Upper lobe of right lung (tissue), 1 donor: ENCODE measurements at places on chromosomes 2 and 18. TPM values are rescaled to one million over a fixed set of nuclear protein-coding genes. Genes with fewer than 3 reads are reported as not detected.

GRCh38 chr2:204551512-204551863, 6.2 kb downstream of the PARD3B start:
- no peak overlapping the region for H3K4me3 ChIP-seq
- no peak overlapping the region for H3K27ac ChIP-seq
- no peak for DNase-seq
- peaks cover 4% of the 10 kb centered on the region for H3K4me1 ChIP-seq

ZNF804A gene
- total RNA-seq, result 0.78 TPM

SLC4A5 gene
- total RNA-seq, result 3.2 TPM

- no peaks in the 10 kb centered on the region for H3K4me1 ChIP-seq
- no peak for DNase-seq
- H3K36me3 ChIP-seq, result no peaks in the 10 kb centered on the region
These were observed 91.8 kb downstream of the ARHGAP28 start for GRCh38 chr18:6821356-6821755.

GRCh38 chr2:167181134-167181533, 292.9 kb downstream of the XIRP2 start:
- H3K4me1 ChIP-seq, result no peaks in the 10 kb centered on the region
- no peak for DNase-seq
- no peak overlapping the region for H3K27ac ChIP-seq
- no peaks in the 10 kb centered on the region for H3K27me3 ChIP-seq
- no peaks in the 10 kb centered on the region for H3K36me3 ChIP-seq
- H3K4me3 ChIP-seq, result no peak overlapping the region

- DNase-seq, result peak; percentile 82
- peaks cover 9% of the 10 kb centered on the region for H3K27me3 ChIP-seq
These were observed 4.9 kb downstream of the INHBB start for GRCh38 chr2:120350801-120351320.

GRCh38 chr2:17628349-17629261, 88.1 kb downstream of the VSNL1 start:
- no peak overlapping the region for H3K27ac ChIP-seq
- no peaks in the 10 kb centered on the region for H3K36me3 ChIP-seq
- no peaks in the 10 kb centered on the region for H3K4me1 ChIP-seq

- peaks cover 13% of the 10 kb centered on the region for H3K4me1 ChIP-seq
- H3K36me3 ChIP-seq, result no peaks in the 10 kb centered on the region
- DNase-seq, result no peak
- no peaks in the 10 kb centered on the region for H3K27me3 ChIP-seq
These were observed 6.0 kb upstream of the ROCK1 start for GRCh38 chr18:21117409-21118131.

DNA sequence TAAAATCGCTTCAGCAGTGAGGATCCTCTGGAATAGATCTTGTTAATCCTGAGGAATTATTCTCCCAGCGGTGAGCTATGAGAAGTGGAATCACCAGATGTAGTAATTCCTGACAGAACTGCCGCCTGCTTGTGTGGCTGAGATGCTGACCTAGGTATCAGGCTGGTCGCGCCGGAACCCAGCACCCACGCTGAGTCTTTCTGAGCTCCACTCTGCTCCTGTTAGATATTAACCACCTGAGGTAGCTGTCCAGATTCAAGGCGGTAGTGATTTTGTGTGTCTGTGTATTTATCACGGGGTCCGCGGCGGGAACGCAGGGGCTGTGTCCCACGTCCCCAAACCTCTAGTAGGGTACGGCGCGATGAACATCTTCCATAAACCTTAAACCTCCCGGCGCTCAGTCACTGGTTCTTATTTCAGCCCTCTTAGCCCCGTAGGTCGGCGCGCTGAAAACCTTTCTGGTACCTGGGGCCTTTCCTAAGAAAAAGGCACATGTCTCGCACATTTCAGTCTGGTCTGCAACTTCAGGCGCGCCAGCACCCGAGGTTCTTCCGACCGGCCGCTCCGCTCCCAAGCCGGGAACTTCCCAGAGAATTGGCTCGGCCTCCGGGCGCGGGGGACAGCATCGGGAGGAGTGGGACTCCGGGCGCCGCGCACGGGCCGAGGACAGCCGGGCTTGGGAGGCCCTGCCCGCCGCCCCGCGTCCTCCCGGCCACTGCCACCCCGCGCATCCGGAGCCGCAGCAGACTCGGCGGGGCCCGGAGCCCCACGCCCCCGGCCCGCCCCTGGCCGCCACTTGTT, 542 bp upstream of the CNNM3 start:
- no peaks in the 10 kb centered on the region for H3K27me3 ChIP-seq
- H3K4me3 ChIP-seq, result peak overlapping the region; percentile 80
- H3K36me3 ChIP-seq, result no peaks in the 10 kb centered on the region
- H3K27ac ChIP-seq, result peak overlapping the region; percentile 87
- DNase-seq, result no peak
- peaks cover 41% of the 10 kb centered on the region for H3K4me1 ChIP-seq

- no peak for DNase-seq
- no peaks in the 10 kb centered on the region for H3K27me3 ChIP-seq
- H3K27ac ChIP-seq, result no peak overlapping the region
- H3K4me1 ChIP-seq, result no peaks in the 10 kb centered on the region
- H3K36me3 ChIP-seq, result no peaks in the 10 kb centered on the region
- H3K4me3 ChIP-seq, result no peak overlapping the region
These were observed 1182.9 kb upstream of the CRIM1 start for GRCh38 chr2:35172687-35173086.

C2orf80 gene
- not detected for total RNA-seq

DNA sequence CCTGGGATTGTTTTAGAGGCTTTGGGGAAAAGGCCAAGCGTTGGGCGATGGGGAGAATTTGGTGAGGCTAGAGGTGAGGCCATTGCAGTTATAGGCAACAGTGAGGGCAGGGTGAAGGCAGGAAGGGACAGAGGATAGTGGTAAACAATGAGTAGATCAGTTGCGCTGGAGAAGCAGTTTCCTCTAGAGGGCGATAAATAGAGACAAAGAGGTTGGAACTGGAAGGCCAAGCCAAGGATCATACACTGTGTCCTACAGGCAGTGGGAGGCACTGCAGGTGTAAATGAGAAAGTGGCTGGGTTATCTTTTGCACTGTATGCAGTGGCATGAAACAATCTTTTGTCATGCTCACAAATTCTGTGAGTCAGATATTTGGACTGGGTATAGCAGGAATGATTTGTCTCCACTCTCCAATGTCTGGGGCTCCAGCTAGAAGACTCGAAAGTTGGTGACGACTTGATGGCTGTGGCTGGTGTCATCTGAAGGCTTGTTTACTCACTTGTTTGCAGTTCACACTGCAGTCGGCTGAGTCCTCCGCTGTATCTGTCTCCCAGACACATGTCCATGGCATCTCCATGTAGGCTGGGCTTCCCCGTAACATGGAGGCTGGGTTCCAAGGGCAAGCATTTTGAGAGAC, 82.1 kb downstream of the TNP1 start:
- no peaks in the 10 kb centered on the region for H3K27me3 ChIP-seq
- DNase-seq, result no peak
- H3K27ac ChIP-seq, result no peak overlapping the region
- no peak overlapping the region for H3K4me3 ChIP-seq
- H3K4me1 ChIP-seq, result no peaks in the 10 kb centered on the region
- no peaks in the 10 kb centered on the region for H3K36me3 ChIP-seq

DNA sequence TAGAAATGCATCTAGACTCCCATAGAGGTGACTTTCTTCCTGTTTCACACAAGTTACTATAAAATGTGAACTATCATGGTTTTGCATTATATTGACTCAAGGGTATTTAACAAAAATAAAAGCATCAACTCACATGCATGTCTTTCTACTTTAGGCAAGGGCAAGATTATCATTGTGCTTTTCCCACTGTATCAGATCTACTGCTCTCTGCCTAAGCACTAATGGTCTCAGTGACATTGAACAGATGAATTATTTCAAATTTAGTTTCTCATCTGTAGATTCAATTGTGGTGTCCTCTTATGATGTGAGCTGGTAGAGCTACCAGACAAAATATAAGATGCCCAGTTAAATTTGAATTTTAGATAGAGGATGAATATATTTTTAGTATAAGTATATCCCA, 113.9 kb downstream of the MTX2 start:
- H3K27me3 ChIP-seq, result no peaks in the 10 kb centered on the region
- no peak overlapping the region for H3K4me3 ChIP-seq
- H3K27ac ChIP-seq, result no peak overlapping the region
- no peak for DNase-seq

GRCh38 chr2:193885419-193885818, 1690.7 kb upstream of the TMEFF2 start:
- H3K27me3 ChIP-seq, result no peaks in the 10 kb centered on the region
- H3K27ac ChIP-seq, result no peak overlapping the region
- no peak for DNase-seq
- H3K36me3 ChIP-seq, result no peaks in the 10 kb centered on the region

GRCh38 chr2:33167622-33168245, 221.0 kb downstream of the LTBP1 start:
- H3K27ac ChIP-seq, result no peak overlapping the region
- H3K4me1 ChIP-seq, result no peaks in the 10 kb centered on the region
- DNase-seq, result no peak
- no peak overlapping the region for H3K4me3 ChIP-seq
- no peaks in the 10 kb centered on the region for H3K27me3 ChIP-seq

SIGLEC15 gene
- 0.32 TPM for total RNA-seq

GRCh38 chr18:3029215-3029952, 16.4 kb upstream of the LPIN2 start:
- no peaks in the 10 kb centered on the region for H3K27me3 ChIP-seq
- DNase-seq, result no peak
- H3K4me1 ChIP-seq, result peaks cover 9% of the 10 kb centered on the region
- no peak overlapping the region for H3K4me3 ChIP-seq

DNA sequence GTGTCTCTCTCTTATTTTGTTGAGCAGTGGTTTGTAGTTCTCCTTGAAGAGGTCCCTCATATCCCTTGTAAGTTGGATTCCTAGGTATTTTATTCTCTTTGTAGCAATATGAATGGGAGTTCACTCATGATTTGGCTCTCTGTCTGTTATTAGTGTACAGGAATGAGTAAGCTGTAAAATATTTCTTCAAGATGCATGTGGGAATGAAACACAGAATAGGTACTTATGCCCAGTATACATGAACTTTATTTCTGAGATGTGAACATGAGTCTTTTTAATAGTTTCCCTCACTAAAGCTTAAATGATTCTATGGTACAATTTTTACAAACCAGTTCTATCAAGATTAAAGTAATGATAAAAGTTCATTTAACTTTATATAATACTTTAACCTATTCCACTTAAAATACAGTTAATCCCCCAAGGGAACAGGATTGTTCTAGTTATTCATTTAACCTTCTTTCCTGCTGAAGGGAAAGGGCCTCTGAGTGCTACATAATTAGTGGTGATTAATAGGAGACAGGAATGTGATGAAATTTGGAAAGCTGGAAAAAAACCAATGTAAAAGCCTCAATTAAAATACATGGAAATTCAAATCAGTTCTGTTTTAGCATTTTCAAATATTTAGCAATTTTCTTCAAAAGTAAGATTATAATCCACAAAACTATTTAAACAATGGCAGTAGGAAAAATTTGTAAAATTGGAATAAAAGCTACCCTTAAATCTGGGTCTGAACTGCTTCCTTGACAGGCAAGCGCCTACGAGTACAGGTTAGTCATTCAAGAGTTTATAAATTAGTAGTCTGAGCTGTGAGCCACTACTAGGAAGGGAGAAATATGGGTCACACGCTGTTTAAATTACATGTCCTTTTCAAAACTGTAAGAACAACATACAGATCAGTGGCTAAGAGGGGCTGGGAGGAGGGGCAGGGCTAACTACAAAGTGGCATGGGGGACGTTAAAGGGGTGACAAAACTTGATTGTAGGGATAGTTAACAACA, 28.9 kb downstream of the SPIRE1 start:
- H3K4me1 ChIP-seq, result no peaks in the 10 kb centered on the region
- H3K27me3 ChIP-seq, result no peaks in the 10 kb centered on the region
- H3K4me3 ChIP-seq, result no peak overlapping the region
- no peaks in the 10 kb centered on the region for H3K36me3 ChIP-seq
- H3K27ac ChIP-seq, result no peak overlapping the region

SIX3 gene
- total RNA-seq, result not detected

- no peaks in the 10 kb centered on the region for H3K36me3 ChIP-seq
- no peaks in the 10 kb centered on the region for H3K27me3 ChIP-seq
These were observed 340.7 kb downstream of the LPIN1 start for GRCh38 chr2:12087175-12087574.

DNA sequence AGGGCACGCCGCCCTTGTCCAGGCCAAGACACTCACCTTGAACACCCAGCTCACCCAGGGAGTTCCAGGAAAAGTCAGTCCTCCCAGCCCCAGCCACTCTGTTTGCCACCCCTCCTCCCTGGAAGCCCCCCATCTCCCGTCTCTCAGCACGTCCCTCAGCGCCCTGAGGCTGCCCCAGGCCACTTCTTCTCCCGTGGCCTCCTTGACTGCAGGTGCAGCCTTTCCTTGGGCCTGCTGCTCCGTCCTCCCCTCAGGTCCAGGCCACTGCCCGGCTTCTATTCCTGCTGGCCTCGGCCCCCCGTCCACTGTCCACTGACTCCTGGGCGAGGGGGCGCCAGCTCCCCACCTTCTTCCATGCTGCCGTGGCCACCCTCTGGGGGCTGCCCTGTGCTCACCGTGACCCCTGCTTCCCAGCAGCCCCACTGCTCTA, 239.1 kb downstream of the HDAC4 start:
- peaks cover 27% of the 10 kb centered on the region for H3K36me3 ChIP-seq
- peak; percentile 58 for DNase-seq
- H3K4me1 ChIP-seq, result peaks cover 16% of the 10 kb centered on the region
- H3K27ac ChIP-seq, result no peak overlapping the region
- no peak overlapping the region for H3K4me3 ChIP-seq
- H3K27me3 ChIP-seq, result no peaks in the 10 kb centered on the region

DNA sequence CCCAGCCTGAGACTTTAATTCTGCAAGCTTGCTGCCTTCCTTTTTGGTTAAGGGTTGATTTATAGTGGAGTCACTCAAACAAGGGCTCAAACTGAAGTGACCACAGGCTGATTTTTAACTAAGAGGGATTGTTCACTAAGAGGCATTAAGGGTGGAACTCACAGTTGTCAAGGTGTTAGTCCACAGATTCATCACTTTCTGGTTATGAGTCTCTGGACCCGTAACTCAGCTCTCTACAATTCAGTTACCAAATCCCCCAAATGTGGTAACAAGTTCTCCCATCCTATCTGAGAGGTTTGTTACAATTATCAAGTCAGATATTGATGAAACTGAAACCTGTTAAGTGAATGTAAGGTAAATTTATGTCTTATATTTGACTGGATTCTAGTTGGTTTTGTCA, 185.9 kb upstream of the KLHL14 start:
- H3K4me3 ChIP-seq, result no peak overlapping the region
- no peaks in the 10 kb centered on the region for H3K36me3 ChIP-seq
- no peak overlapping the region for H3K27ac ChIP-seq
- H3K27me3 ChIP-seq, result no peaks in the 10 kb centered on the region

SFTPB gene
- 14,872 TPM for total RNA-seq

- no peak for DNase-seq
- H3K27ac ChIP-seq, result no peak overlapping the region
- H3K4me3 ChIP-seq, result no peak overlapping the region
These were observed 193.1 kb upstream of the UBE2E3 start for GRCh38 chr2:180787330-180787729.

- H3K4me1 ChIP-seq, result no peaks in the 10 kb centered on the region
- H3K27me3 ChIP-seq, result no peaks in the 10 kb centered on the region
- H3K27ac ChIP-seq, result no peak overlapping the region
- no peak for DNase-seq
- no peak overlapping the region for H3K4me3 ChIP-seq
These were observed 323.3 kb upstream of the ZNF521 start for GRCh38 chr18:25675123-25675850.

GRCh38 chr2:161990036-161990435, 84.0 kb downstream of the DPP4 start:
- DNase-seq, result no peak
- H3K27me3 ChIP-seq, result no peaks in the 10 kb centered on the region
- no peaks in the 10 kb centered on the region for H3K36me3 ChIP-seq
- no peak overlapping the region for H3K4me3 ChIP-seq
- no peaks in the 10 kb centered on the region for H3K4me1 ChIP-seq
- H3K27ac ChIP-seq, result no peak overlapping the region

ALPG gene
- 0.49 TPM for total RNA-seq
